ENCODE measurements at places on chromosomes 12 and 14.
A peak's percentile ranks its signal among the peaks of the same experiment; 100 is the strongest.

DNA sequence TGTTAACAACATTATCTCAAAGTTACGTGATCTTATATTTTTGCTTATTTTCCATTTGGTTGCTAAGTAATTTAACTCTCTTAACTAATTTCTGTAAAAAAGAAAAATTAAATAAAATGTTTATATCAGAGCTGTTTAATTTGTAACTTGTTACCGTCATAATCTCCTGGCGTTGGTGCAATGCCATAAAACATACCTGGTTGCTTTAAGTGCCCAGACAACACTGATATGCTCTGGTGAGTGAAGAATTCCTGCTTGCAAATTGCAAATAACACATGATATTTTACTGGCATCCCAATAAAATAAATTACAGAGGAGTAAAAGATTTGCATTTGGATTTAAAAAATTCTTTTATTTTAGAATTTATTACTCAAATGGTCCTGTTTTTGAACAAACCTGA lies 640.1 kb upstream of the MIS18BP1 start:
- DNase-seq: no peak

DNA sequence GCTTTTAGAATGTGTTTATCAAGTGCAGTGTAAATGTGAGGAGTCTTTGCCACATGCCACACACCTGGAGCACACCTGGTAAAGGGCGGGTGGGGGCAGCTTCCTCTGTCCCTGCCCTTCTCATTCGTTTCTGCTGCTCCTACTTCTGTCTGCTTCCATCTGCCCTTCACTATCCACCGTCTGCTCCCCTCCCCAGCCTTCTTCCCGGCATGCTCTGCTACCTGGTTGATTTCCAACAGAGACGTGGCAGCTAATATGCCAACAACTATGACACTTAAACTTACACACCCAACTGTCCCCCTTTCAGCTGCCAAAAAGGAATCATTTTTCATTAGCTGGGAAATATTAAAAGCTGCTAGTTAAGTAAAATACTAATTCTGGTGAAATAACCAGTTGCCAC lies 9.1 kb upstream of the CARMIL3 start:
- no peak for DNase-seq

DNA sequence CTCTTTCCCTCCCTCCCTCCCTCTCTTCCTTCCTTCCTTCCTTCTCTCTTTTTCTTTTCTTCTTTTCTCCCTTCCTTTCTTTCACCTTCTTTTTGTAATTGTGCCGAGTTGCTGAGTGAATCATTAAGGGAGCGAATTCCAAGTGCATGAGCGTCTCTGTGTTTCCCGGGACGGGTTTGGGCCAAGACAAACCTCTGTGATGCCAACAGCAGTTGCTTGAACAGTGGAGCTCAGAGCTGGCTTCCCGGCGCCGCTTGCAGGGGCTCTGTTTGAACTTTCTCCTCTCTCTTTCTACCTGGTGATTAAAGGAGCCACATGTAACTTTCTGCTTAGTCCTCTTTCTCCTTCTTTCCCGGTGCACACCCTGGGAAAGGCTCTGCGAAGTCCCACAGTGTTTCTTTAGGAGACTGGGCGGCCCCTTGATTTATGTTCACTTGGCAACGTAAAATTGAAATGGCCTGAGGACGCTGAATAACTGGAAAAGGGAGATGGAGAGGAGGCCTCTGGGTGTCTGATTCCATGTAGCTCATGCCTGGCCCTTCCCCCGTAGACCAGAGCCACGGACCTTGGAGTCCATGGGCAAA lies 33.7 kb upstream of the MAP1LC3B2 start:
- DNase-seq: no peak

- no peak for DNase-seq
Measured at GRCh38 chr12:50546441-50547318, 41.9 kb downstream of the DIP2B start.

- no peak for DNase-seq
Measured at GRCh38 chr12:64792128-64792527, 32.3 kb upstream of the TBC1D30 start.

DNA sequence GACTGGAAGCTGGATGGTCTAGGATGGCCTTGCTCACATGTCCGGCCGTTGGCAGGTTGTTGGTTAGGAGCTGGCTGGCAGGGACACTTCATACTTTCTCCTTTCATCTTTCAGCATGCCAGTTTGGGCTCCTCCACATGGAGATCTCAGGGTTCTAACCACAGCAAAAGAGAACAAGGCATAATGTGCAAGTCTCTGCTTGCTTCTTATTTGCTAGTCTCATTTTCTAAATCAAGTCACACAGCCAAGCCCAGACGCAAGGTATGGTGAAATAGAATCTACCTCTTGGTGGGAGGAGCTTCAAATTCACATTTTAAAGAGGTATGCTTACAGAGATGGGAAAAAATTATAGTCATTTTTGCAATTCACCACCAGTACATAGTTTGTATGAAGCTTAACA lies 69.1 kb upstream of the NAP1L1 start:
- DNase-seq: no peak

- no peak for DNase-seq
Measured at GRCh38 chr12:6361834-6362233, 13.5 kb downstream of the SCNN1A start.

GRCh38 chr12:121751749-121752351 lies 39.3 kb downstream of the TMEM120B start:
- no peak for DNase-seq

- peak; percentile 38 for DNase-seq
Measured at GRCh38 chr12:570435-570920, 92.8 kb downstream of the NINJ2 start.
